Karpas-422 (cell line): ENCODE measurements at places on chromosomes 1 and 21. TPM values are rescaled to one million over a fixed set of nuclear protein-coding genes. Genes with fewer than 3 reads are reported as not detected.
A peak's percentile ranks its signal among the peaks of the same experiment; 100 is the strongest.

RPS6KC1 gene
- total RNA-seq, result 12.1 and 13.2 TPM in 2 replicates

OR6K2 gene
- not detected in 2 replicates for total RNA-seq

SLC25A24 gene
- 47.1 and 86.8 TPM in 2 replicates for total RNA-seq

- DNase-seq, result no peak
Measured at GRCh38 chr1:167276969-167277368, 56.3 kb downstream of the POU2F1 start.

- no peak for DNase-seq
Measured at GRCh38 chr1:53361541-53361961, 33.7 kb upstream of the LRP8 start.

DNA sequence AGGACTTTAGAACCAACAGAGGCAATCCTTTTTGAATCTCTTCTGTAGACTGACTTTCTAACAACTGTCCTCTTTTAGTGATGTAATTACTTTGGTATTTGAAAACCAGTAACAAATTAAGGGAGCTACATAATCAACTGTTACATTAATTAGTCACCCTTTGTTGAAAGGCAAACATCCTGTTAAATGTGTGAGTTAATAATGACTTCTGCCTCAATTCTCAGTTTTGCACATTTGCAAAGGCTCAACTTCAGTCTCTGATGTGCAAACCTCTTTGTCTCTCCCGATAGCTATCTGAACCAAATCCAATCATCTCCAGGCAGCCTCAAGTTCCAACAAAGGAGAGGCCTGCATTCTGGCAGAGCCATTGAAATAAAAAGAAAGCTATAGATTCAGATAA is 135.4 kb upstream of the C8B start:
- no peak for DNase-seq

DNA sequence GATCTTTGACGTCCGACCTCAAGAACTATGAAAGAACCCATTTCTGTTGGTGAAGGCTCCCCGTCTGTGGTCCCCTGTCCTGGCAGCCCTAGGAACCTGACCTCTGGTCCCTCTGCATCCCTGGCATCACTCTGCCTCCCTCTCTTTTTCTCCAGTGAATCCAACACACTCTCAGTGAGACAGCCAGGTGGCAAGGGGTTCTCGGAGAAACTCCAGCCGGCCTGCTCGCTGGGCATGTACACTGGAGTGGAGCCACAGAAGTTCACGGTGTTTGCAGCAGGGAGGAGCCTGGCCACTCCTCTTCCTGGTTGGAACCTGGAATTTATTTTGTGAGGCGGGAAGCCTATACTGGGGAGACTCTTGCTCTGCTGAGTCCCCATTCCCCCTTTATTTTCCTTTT is 230.2 kb upstream of the AJAP1 start:
- no peak for DNase-seq

- no peak for DNase-seq
Measured at GRCh38 chr21:38958940-38959691, 153.4 kb downstream of the ETS2 start.

DNA sequence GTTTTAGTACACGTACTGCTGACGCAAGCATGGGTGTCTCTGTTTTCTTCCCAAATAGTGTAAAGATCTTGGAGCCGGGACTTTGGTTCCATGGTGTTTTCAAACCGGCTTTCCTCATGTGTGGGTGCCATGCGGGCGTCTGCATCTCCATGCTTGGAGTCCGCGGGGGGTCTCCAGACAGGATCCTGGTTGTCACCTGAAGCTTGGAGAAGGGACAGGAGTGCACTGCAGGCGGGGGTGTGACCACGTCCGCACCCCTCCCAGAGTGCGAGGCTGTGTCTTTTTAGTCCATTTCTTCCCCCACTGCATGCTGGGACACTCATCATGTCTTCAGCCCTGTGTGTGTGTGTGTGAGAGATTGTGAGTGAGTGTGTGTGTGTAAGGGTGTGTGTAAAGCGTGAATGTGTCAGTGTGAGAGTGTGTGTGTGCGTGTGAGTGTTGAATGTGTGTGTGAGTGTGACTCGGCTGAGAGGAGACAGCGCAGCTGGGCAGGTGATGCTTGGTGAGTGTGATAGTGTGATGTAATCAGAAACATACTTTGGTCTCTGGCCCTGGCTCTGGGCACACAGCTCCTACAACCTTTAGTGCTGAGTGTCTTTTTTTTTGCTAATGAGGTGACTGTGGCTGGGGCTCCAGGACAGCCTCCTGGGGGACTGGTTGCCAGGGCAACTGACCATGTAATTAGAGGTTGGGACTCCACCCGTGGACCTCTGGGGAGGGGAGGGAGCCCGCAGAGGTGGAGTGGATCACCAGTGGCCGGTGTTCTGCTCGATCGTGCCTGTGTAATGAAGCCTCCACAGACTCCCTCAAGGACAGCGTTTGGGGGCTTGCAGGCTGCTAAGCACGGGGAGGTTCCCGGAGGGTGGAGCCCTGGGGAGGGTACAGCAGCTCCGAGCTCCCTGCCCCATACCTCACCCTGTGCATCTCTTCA is 55.1 kb downstream of the AGPAT3 start:
- DNase-seq, result peak; percentile 60

- no peak for DNase-seq
Measured at GRCh38 chr1:36323636-36324352, at the start of gene EVA1B. TSS of gene EVA1B (minus strand) at chr1:36323645. CDS start at chr1:36323037, 608 bp downstream.

DNA sequence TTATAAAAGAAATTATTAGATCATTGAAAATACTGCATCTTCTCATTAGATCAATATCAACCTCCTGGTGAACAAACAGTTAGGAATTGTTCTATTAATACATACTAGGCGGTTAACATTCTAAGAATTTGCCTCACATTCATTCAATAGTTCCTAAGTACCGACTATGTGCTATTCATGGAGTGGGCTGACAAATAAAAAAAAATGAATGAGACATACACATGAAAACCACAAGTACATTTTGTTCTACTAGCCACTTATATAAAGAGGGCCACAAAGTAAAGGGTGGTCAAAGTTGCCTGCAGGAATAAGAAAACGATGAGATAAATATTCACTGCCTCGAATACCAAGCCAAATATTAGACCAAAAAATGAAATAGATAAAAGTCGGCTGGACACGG is 294.4 kb downstream of the SDCCAG8 start:
- DNase-seq, result no peak
